NK-92 treated with Interleukin-12 subunit alpha and Interleukin-12 subunit beta, amount 100 ng/mL, for 24 hours (cell line): ENCODE measurements at places on chromosomes 3 and 15.

GRCh38 chr15:61421470-61421869, 192.4 kb upstream of the RORA start:
- DNase-seq: no peak

DNA sequence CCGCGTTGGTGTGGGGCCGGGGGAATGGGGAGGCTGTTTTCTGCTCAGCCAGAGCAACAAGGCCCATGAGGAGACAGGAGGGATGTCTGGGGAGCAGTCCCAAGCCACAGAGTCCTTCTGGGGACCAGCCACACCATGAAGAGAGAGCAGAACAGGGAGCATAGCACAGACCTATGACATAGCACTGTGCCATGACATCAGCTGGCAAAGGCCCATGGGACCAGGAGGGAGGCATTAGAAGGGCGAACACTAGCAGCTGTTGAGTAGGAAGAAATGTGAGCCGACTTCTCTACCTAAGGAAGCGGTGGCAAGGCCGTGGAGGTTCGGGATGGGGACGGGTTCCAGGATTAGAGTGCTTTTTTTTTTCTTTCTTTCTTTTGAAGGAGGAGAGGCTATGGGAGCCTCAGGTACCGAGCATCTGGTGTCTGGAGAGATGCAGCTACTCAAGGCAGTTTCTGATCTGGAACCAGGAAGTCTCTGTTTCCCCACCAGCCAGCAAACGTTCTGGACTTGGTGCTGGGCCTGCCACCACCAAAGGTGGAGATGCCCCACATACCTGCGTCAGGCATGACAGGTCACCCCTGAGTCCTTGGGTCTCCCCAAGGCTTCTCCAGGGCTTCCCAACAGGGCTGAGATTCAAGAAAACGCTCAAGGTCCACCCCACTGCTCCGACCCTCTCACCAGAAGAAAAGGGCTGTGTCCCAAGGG, 77.3 kb upstream of the CGNL1 start:
- DNase-seq: no peak

- no peak for DNase-seq
Measured at GRCh38 chr3:48137425-48137999, 50.7 kb downstream of the CDC25A start.

GRCh38 chr15:65829130-65829764, 37.2 kb upstream of the DENND4A start:
- no peak for DNase-seq

- DNase-seq: no peak
Measured at GRCh38 chr3:27560484-27561056, 76.4 kb upstream of the SLC4A7 start.

GRCh38 chr3:15361494-15362214, 29.3 kb upstream of the SH3BP5 start:
- no peak for DNase-seq

- DNase-seq: no peak
Measured at GRCh38 chr3:156985711-156986110, 159.6 kb downstream of the LEKR1 start.

DNA sequence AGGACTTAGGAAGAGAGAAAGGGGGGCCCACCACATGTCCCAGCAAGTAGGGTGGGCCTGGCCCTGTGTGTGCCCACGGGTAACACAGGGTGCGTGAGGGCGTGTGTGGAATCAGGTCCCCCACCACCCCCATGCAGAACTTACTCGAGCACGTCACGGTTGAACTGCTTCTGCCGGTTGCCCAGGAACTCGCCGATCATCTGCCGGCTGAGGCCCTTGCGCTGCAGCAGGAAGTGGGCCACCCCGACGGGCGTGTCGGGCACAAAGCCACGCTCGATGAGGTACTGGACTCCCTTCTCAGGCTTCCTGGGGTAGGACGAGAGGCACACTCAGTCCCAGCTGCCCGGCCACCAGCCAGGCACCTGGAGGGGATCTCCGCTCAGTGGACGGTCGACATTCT, 83.1 kb upstream of the RPL32 start:
- DNase-seq: no peak

DNA sequence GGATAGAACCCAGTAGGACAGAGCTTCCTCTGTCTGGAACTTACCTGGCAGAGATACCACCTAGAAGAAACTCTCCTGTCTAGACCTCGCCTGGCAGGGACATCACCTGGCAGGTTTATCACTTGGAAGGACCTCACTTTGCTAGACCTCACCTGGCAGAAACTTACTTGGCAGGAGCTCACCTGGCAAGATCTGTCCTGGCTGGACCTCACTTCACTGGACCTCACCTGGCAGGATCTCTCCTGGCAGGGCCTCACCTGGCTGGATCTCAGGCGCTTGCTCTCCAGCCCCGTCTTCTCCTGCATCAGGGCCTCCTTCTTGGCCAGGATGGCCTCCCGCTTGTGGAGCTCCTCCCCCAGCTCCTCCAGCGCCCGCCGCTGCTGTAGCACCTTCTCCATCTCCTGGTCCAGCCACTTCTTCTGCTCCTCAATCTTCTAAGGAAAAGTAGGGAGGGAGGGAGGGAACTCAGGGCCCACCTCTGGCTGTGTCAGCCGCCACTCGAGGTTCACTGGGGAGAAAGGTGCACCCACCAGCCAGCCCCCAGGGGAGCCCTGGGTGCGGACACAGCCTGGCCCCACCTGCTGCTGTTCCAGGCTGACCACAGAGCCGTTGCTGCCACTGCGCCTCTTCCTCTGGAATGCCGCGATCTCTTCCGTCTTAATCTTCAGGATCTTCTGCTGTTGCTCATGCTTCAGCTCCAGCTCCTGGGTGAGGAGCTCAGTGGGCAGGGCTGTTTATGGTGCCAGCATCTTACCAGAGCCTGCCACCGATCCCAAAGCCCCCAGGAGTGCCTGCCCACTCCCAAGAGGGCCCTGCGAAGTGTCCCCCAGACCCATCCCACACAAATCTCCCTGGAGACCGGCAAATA, 22.5 kb downstream of the KIF7 start:
- no peak for DNase-seq
